ENCODE measurements at places on chromosomes 2 and 18. TPM values are rescaled to one million over a fixed set of nuclear protein-coding genes. Genes with fewer than 3 reads are reported as not detected.

The CFC1 gene
- not detected for total RNA-seq

- DNase-seq = no peak
Measured at GRCh38 chr2:98559581-98559980, 48.7 kb downstream of the COA5 start.

DNA sequence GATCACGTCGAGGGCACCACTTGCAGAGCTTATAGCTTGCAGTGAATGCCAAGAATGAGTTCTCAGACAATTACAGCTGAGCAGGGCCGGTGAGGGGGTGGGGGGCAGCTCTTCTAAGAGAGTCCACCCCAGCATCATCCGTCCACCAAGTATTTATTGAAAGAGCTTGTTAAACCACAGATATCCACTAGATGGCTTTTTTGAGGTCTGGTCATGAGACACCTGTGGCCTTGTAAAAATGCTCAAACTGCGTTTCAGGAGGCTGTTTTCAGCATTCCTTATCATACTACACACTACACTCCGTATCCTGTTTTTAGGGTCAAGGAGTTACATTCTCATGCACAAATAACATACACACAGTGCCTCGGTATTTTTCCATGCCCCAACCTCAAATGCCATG is 51.5 kb downstream of the DNAJC10 start:
- DNase-seq = no peak

The ANKRD30B gene
- not detected for total RNA-seq

DNA sequence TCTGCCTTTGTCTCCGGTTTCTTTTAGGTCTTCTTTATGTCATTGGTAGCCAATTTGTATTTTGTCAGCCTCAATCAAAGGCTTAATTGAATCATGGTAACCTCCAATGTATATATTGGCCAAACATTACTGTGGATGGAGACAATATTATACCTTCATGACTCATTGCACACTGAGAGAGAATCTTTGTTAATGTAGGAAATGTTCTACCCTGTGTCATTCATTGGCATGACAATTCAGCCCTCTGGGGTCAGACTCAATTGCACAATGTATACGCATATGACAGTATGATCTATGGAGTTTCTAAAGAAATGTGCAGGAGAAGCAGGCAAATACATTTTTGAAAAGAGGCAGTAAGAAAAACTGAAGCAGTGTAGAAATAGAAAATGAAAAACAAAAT is 162.6 kb downstream of the PDE11A start:
- no peak for DNase-seq

The RSAD2 gene
- total RNA-seq = not detected

GRCh38 chr2:206824993-206825392 is 59.6 kb downstream of the FASTKD2 start:
- no peak for DNase-seq
